Mesenteric fat pad (tissue), 1 donor: ENCODE measurements at places on chromosomes 11 and 22.

- DNase-seq: peak; percentile 81
Observed at GRCh38 chr11:69627551-69627950, 13.4 kb upstream of the CCND1 start.

GRCh38 chr22:38203090-38203810 lies 1.5 kb downstream of the MAFF start:
- no peak for DNase-seq

GRCh38 chr11:120867531-120867930 lies 156.4 kb upstream of the TBCEL start:
- DNase-seq: no peak

GRCh38 chr11:67119585-67120391 lies 725 bp downstream of the KDM2A start:
- peak; percentile 87 for DNase-seq

DNA sequence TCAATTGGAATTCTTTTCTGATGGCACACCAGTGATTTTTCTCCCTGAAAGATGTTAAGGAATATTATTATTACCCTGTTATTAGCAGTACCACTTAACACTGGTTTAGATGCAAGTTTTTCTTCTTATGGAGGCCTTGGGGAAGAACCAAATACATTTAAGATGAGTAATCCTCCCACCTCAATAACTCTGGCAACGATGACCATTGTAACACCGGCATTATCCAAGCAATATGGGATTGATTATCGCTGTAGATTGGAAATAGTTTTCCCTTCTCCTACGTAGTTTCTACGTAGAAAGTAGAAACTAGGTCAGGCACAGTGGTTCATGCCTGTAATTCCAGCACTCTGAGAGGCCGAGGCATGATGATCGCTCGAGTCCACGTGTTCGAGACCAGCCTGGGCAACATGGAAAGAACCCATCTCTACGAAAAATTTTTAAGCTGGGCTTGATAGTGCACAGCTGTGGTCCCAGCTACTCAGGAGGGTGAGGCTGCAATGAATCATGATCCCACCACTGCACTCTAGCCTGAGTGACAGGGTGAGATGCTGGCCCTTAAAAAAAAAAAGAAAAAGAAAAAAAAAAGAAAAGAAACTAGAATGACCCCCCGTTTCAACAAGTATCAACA lies 45.5 kb downstream of the PACSIN2 start:
- no peak for DNase-seq

DNA sequence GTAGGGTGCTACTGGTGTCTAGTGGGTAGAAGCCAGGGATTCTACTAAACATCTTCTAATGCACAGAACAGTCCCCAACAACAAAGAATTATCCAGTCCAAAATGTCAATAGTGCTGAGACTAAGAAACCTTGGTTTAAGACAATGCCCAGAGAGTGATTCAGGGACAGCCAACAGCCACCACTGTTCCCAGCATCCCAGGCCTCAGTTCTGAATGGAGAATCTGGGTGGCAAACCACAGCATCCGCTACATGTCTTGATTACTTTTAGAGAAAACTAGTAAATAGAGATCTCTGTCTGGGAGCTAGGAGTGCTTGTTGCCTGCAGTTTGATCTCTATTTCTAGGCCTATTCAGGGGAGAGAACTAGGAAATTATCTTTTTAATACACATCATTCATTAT lies 20.9 kb upstream of the SIK2 start:
- DNase-seq: no peak

GRCh38 chr22:19818324-19819207 lies 36.1 kb downstream of the GNB1L start:
- peak; percentile 87 for DNase-seq

- no peak for DNase-seq
Observed at GRCh38 chr11:44865866-44866272, 84.8 kb downstream of the TP53I11 start.

DNA sequence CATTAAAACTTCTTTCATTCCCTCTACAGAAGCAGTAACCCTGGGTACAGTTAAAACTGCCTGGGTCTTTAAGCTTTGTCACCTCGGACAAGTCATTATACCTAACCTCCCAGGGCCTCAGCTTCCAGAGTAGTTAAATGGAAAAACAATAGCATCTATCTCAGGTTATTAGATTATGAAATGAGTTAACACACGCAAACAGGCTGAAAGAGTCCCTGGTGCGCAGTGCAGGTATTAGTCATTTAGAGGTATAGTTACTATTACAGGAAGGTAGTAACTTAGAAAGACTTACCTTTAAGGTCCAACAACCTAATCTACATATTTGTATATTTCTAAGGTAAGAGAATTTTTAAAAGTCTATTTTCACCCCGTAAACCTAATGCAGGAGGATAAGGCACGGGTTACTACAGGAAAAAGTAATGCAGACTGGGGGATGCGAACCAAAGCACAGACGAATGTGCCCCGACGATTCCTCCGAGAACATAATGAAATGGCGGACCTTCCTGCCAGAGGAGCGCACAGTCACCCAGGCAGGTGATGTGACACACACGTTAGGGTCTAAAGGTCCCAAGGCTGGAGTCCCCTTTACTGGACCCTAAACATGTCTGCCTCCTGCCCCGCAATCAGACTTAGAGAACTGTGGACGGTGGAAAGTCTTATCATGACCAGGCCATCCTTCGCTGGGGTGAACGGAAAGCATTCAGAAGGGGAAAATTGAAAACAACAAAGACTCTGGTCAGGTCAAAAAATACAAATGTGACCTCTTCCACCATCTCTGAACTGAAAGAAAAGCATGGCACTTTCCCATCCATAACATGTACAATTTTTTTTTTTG lies 1.3 kb downstream of the NAP1L4 start:
- peak; percentile 55 for DNase-seq

- no peak for DNase-seq
Observed at GRCh38 chr11:72111300-72112142, 974 bp downstream of the ANAPC15 start.

GRCh38 chr11:14677146-14677545 lies 33.5 kb downstream of the PDE3B start:
- DNase-seq: no peak

DNA sequence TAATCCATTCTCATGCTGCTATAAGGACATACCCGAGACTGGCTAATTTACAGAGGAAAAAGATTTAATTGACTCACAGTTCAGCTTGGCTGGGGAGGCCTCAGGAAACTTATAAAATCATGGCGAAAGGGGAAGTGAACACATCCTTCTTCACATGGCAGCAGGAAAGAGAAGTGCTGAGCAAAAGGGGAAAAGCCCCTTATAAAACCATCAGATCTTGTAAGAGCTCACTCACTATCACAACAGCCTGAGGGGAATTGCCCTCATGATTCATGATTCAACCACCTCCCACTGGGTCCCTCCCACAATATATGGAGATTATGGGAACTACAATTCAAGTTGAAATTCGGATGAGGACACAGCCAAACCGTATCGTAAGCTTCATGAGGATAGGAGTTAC lies 3.8 kb upstream of the CYB5R2 start:
- DNase-seq: no peak

GRCh38 chr11:115084231-115084630 lies 405.9 kb downstream of the NXPE2 start:
- DNase-seq: no peak

DNA sequence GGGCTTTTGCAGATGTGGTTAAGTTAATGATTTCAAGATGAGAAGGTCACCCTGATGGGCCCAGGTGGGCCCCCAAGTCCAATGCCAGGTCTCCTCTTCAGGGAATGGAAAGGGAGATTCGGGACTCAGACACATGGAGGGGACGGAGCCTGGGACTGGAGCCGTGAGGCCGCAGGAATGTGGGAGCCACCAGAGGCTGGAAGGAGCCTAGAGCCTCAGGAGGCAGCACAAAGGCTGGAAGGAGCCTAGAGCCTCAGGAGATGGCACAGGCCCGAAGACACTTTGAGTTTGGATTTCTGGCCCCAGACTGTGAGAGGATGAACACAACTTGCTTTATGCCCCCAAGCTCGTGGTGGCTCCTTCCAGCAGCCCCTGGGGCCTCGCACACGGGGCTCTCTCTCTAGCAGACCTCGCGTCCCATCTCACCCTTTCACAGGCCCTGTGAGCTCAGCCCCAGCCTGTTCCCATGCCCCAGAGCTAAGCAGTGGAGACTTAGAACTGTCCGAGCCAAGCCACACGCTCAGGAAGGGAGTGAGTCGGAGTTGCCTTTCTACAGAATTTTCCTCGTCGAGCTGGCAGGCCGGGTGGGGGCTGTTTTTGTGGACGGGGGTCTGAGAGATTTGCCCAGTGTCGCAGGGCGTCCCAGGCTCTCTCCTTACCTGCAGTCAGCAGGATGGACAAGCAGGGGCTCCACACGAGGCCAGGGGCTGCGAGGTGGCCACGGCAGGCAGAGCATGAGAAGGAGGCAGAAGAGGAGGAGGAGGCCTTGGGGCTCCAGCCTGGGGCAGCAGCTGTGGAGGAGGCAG lies 937.6 kb downstream of the BRD1 start:
- peak; percentile 78 for DNase-seq

DNA sequence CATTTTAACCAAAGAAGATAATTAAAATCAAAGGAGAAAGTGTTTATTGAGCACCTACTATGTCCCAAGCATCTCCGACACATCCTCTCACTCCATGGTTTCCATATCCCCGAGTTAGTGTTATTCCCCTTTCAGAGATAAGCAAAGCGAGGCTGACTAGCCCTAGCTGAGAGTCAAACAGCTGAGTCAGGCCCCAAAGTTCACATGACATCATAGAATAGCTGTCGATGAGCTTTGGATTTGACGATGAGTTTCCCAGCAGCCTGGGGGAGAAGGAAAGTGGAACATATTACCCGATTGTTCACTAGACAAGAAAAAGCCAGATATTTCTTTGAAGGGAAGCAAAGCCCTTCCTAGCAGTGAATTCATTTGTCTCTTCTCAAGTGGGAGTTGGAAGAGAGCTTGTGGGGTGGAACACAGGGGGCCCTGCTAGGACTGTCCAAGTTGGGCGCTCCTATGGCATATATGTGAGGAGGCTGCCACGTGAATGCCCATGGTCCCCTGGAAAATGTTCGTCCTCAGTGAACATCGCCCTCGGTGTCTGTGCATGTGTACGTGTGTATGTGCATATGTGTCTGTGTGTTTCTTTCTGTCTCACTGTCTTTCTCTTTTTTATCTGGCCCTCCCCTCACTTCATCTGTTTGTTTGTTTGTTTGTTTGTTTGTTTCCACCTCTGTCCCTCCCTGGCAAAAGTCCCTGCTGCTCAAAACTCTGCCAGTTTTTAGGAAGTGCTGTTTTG lies 493 bp upstream of the CYTH4 start:
- no peak for DNase-seq

DNA sequence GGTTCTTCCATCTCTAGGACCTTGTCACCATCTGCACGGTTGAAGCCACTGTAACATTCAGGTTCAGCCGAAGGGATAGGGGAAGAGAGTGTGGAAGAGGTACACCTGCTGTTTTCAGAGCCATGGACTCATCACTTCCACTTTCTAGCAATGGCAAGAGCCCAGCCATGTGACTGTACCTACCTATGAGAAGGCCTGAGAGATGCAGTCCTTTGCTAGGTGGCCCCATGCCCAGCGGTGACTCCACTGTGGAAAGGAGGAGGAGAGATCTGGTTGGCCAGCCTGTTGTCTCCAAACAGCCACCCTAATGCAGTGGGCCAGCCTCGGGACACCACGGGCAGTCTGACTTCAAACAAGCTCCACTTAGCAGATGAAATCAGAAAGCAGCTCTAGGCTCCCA lies 16.0 kb downstream of the RASD2 start:
- DNase-seq: no peak

GRCh38 chr11:33016654-33017053 lies 976 bp downstream of the DEPDC7 start:
- no peak for DNase-seq

DNA sequence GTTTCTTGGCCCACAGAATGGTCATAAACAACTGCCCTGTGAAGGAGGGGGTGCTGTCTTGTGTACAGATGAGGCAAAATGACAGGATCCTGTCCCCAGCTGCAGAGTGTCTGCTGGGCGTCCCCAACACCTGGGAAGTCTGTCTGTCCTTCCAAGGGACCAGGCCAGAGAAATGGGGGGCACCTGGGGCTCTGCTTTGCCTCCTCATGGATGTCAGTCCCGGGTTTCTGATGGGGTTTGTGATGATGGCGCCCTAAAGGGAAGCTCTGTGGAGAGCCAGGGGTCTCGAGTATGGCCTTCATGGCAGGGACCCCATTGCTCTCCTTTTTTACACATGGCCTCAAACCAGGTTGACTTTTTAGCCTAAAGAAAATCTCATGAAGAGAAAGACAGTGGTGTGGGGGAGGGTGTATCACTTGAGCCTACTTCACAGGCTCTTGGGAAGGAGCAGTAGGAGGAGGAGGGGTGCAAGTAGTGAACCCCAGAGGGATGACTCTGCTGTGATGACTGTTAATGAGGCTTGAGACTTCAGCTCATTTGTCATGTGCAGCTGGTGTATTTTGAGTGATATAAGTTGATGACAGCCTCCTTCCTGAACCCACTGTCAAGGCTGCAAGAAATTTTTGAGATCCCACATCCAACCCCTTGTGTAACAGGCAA lies 40.6 kb upstream of the TUB start:
- DNase-seq: peak; percentile 37

GRCh38 chr11:87460279-87460678 lies 422.5 kb downstream of the TMEM135 start:
- DNase-seq: no peak
